ENCODE measurements at places on chromosomes 5 and 9.

GRCh38 chr9:94110821-94111252 lies 26.6 kb downstream of the PTPDC1 start:
- peak; percentile 87 for DNase-seq

GRCh38 chr5:98214240-98215051 lies 559.0 kb upstream of the RGMB start:
- DNase-seq = no peak

DNA sequence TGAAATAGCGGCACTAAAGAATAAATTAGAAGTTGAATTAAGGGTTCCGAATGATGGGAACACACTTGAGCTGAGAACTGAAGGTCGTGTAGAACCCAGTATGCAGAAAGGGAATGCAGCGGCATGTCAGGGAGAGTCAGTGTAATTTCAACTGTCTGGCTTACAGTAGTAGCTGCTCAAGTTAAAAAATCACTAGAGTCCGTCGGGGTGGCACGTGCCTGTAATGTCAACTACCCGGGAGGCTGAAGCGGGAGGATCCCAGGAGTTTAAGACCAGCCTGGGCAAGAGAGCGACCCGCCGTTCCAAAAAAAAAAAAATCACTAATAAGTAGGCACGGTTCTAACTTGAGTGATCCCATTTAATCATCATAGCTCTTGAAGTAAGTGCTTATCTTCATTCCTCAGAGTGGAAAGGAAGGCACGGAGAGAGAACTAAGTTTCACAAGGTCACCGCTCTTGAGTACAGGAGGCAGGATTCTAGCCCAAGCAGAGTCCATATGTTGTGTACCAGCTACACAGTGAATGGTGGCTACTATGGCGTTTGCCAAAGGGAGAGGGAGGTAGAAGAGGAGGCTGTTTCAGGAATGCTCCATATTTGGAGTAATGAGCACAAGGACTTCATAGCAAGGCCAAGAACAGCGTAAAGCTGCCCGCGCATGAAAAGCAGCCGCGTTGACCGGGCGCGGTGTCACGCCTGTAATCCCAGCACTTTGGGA lies 831 bp downstream of the RMRP start:
- DNase-seq = peak; percentile 54

DNA sequence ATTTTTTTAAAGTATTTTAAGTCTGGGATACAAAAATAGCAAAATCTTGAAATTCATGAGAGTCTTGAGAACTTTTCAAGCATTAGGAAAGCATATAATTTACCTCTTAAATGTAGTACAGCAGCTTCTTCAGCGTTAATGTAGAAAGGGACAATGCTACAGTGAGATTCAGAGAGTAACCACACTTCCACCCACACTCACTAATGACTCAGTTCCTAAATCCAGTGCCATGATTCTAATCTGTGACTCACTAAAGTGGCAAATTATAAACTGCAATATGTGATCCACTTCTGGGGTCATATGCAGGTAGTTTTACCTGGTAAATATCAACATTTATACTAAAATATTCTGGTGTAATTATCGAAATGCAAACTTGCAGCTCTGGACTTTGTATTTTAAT lies 434.5 kb upstream of the TUSC1 start:
- no peak for DNase-seq

DNA sequence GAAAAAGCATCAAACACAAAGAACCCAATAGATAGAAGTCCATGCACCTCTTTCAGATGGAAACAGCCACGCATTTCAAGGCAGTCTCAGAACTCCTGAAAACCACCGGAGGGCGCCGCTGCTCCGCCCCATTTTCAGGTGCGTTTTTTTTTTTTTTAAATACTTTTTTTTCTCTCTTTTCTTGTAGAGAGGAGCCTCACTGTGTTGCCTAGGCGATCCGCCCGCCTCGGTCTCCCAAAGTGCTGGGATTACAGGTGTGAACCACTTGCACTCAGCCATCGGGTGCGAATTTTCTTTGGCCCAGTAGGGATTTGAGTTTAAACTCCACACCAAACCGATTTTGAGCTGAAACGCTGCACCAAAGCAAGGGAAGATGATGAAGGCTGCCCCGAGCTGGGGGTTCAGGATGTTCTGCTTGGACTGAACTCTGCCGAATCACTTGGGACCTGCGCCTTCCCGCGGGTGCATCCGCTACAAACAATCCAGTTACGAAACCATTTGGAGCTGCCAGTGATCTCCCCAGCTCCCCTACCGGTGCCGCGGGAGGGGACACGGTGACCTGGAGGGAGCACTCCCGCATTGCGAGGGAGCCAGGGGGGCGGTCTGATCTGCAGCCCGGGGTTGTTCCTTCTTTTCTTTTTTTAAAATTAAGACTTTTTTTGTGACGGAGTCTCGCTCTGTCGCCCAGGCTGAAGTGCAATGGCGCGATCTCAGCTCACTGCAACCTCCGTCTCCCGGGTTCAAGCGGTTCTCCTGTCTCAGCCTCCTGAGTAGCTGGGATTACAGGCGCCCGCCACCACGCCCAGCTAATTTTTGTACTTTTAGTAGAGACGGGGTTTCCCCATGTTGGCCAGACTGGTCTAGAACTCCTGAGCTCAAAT lies 1.4 kb downstream of the PTGR1 start:
- peak; percentile 84 for DNase-seq

DNA sequence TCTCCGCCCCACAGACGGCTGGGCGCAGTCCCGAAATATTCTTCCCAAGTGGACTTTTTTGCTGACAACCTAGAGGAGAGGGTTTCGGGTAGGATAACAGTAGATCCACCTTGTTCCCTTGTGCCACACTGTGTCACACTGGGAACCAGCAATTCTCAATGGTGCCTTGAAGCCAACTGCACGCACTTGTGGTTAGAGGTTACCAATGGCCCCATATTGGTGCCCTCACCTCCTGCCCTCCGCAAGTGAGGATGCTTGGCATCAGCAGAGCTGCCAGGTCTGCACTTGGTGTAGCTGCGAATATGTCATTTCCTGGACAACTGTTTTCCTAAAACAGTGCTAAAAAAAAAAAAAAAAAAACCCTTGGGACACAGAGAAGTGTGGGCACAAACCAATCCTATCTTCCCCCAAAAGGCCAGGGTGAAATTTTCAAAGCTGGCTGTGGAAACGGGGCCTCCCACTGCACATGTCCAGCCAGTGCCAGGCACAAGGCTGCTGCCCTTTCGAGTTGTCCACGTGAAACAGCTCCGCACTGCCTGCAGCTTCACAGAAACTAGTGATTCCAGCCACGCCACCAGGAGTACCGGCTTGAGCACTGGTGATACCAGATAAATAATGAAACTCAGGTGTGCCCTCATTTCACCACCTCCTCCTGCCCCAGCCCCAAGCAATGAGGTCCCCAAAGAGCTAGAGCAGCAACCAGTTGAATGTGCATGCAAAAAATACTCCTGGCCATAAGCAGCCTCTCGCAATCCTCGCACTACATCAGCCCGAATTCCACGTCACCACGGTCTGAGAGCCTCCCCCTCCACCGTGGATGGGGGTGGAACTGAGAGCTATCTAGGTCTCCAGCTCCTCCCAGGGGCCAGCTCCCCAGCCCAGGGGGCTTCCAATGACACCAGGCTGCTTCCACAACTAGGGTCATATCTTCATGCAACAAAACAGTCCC lies 51.2 kb downstream of the USP20 start:
- no peak for DNase-seq

DNA sequence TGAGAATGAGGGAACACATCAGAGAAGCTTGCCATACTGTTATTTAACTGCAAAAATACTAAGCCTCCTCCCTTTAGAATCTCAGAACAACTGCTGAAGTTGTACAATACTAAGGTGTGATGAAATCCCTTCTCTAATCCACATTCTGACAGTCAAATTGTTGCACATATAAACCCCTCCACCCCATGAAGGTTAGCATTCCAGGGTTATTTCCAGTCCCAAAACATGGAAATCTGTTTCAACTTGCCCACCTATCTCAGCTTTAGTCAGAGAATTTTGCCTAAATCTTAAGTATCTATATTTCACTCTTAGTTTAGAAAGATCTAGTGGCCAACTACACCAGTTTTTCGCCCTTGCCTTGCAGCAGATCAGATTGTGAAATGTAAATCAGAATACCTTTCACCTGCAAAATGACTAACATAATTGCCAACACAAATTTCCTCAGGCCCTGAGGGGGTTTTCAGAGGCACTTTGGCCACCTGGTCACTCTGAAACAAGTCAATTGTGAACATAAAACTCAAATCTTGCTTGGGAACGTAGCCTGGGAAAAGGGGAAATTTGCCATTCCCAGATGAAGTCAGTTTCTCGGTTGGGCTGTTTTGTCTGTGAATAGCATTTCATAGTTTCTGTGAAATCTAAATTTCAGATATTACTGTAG lies 93.9 kb downstream of the EFNA5 start:
- DNase-seq = no peak

DNA sequence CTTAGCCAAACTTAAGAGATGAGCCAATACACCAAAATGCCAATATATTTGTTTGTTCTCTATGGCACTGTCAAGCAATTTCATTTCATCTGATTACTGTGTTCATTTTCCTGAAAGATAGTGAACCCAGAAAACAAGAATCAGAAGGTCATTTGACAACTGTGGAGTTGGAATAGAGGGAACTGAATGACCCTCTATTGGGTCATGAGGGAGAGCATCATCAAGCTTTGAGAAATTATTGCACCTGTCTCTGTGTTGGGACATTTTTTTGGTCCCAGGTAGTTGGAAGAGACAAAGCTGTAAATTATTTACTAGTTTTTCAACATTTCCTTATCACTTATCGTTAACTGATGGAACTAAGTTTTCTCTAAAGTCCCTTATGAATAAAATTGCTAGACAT lies 129.4 kb downstream of the GHR start:
- no peak for DNase-seq

DNA sequence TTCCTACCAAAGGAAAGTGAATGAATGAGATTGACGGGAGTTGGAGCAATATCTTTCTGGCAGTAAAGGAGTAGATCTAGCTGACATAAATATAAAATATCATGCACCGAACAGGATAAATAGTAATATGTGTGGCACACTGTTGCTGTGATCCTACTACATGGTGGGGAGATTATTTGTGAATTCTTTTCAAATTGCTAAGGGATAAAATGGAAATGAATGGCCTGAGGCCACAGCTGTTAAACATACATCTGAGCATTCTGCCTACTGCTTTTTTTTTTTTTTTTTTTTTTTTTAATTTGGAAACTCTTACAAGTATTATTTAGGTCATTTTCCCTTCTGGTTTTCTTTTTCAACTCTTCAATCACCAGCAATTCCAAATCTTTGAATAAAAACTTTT lies 66.8 kb downstream of the MEF2C start:
- DNase-seq = no peak

GRCh38 chr9:126669108-126669507 lies 55.4 kb downstream of the LMX1B start:
- DNase-seq = no peak

DNA sequence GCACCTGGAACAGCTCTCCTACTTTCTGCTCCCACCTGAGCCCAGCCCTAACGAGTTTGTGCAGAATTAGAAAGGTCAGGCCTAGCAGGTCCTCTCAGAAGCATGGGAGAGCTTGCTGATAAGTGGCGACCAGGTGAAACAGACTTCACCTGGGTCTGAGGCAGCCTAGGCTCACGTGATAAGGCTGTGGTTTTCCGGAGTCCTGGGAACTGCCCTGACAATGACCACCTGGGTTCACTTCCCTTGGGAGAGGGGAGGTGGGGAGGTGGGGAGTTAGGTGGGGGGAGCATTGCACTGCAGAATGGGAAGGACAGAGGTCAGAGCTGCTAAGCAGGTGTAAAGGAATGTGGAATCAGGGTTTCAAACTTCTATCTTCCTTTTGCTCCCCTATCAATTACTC lies 152.9 kb upstream of the MAP1B start:
- no peak for DNase-seq

GRCh38 chr9:86944796-86945727 lies 2.2 kb downstream of the GAS1 start:
- DNase-seq = peak; percentile 44

DNA sequence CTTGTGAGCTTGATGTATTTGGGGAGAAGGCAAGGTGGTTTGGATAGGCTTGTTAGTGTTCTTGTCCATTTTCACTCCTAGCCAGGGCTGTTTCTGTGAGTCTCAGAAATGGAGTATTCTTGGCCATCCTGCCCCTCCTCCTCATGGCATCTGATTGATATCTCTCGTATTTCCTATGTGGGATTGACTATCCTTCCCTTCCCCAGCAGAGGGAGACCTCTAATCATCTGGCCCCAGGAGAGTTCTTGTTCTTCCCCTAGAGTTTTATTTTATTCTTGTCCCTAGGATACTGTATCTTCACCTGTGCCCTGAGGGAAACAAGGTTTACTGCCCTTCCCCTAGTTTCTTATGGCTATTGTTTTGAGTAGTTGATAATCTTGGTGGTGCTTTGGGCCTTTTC lies 114.4 kb downstream of the VPS13A start:
- peak; percentile 73 for DNase-seq

DNA sequence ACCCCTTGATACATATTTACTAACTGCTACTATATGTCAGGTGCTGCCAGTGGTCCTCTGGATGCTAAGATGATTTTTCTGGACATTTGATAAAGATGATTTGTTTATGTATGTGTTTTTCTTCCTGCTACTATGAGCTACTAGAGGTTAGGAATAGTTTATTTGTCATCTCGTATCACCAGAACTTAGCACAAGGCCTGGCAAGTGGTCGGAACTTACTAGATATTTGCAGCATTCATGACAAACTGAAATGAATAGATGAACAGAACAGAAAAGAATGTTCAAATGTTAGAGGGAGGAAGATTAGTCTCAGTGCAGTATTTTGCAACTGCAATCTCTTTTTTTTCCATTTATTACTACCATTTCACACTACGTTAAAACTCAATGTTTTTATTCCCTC lies 114.6 kb downstream of the MEF2C start:
- DNase-seq = no peak

All from choroid plexus epithelial cell (primary cell).